ENCODE measurements at places on chromosomes 2 and 18. TPM values are rescaled to one million over a fixed set of nuclear protein-coding genes. Genes with fewer than 3 reads are reported as not detected.
A peak's percentile ranks its signal among the peaks of the same experiment; 100 is the strongest.

DNA sequence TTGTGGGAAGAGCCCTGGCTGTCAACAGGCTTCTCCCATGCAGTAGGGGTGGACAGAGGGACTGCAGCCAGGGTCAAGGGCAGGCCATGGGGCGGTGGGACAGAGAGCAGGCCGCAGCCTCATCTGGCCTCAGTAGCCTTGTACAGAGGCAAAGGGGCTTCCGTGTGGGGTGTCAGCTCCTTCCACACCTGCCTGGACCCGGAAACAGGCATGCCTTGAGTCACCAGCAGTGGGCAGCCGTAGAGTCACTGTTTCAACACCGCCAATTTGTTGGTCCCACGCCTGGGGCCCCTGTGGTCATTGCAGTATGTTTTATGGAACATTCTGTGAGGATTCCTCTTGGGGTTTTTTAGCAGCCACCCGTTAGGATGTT is 173.0 kb downstream of the SMAD7 start:
- DNase-seq: peak; percentile 8

DNA sequence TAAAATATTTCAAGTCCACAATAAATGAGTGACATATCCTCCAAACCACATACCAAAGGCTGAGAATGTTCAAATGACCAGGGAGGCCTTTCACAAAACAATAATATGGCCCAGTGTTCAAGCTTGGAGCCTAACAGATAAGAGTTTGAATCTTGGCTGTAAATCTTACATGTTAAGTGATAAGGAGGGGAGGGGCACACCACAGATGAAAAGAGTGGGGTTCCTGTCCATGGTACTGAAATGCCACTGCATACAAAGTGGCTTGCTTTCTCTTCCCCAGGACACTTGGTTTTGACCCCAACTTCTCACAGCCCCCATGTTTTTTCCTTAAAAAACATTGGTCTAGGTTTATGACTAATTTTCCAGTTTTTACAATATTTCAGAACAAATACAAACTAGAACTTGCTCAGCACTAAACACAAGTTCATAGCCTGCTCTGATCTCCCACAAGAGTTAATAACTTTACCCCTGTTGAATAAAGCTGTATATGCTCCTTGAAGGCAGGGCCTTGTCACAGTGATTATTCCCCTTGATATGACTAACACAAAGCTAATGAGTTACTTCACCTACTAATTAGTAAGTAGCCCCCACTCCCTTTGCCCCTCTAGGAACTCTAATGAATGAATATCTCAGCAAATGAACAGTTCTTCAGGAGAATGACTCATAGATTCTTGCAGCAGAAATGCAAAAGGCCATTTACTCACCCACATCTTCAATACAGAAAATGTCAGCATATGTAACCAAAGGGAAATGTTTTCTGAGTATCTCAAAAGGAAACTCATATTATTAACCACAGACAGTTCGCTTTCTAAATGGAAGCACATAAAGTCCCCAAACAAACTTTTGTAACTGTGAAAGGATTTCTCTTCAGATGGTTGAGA is 142.2 kb downstream of the SATB2 start:
- peak; percentile 6 for DNase-seq

DNA sequence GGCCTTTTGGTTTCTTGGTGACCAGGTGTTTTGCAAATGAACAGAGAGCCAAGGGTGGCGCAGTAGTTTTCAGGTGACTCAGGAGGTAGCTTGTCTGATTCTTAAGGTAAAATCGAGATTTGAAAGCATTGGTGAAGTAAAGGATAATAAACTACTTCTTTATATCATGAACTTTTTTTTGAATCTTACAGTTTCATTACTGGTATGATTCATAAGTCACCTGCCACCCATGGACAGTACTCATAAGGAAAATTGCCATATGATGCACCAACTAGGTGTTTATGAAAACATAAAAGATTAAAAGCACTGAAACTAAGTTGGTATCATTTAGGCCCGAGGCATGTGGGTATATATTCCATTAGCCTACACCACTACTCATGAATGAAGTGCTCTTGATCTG is 84.1 kb upstream of the MGAT5 start:
- peak; percentile 38 for DNase-seq

DNA sequence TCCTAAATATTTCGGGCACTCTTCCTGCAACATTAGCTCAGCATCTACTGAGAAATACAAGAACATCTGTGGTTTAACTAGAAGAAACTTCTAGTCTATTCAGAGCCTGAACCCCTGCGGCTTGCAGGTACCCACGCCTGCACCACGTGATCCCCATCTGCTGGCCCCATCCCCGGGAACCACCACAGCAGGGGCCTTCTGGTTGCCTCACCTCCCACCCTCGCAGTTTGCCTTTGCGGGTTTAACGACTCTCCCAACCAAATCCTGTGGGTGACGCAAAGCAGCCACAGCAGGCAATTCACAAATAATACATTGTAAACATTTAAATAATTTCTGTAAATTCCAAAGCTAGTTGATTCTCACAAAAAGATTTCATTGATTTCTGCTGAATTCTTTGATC is 90.2 kb upstream of the TMEM18 start:
- no peak for DNase-seq

GRCh38 chr2:39119732-39120520 is 925 bp downstream of the SOS1 start:
- DNase-seq: no peak

DNA sequence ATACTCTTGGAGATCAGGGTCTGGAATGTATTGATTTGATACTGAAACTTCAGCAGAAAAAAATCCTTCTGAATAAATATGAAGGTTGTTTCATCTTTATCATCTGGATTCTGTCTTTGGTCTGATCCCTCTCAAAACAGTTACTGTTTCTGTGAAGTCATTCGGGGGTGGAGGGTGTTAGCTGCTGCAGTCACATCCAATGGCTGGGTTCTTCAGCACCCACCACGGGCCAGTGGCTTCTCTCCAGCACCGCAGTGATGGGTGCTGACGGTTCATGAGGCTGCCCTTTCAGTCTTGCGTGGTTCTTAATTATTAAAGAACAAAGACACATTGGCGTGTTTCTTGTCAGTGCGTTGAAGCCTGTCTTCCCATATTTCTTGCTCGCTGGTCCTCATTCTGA is 148.0 kb downstream of the LDLRAD4 start:
- DNase-seq: no peak

- DNase-seq: peak; percentile 68
Measured at GRCh38 chr18:54150226-54150625, 74.2 kb downstream of the MBD2 start.

GRCh38 chr18:48345596-48345995 is 63.6 kb downstream of the ZBTB7C start:
- DNase-seq: peak; percentile 33

DNA sequence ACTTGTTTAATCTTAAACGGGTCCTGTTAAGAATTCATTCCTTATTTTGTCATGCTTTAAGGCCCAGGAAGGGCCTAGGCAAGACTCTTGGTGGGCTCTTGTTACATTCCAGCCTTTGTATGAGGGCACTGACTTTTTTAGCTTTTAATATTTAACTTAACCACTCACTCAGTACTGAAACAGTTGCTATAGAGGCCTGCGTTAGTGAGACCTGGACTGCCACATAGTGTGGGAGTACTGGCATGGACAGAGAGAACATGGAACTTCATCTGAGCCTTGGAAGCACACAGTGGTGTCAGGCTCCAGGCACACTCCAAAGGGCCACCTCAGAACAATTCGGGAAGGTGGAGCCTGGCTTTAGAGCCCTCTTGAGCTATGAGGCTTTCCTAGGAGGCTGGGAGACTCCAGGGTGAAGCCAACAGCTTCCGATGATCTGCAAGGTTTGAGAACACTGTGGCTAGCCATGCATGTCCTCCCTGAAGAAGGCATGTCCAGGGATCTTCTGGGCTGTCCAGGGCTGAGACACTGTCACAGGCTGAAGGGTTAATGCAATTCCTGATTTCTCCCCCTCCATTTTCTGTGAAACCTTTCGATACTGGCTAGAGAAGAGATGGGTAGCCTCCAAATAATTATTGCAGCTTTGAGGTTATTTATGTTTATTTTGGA is 155.4 kb upstream of the ACAA2 start:
- DNase-seq: no peak

- no peak for DNase-seq
Measured at GRCh38 chr18:64331419-64331818, 182.5 kb upstream of the LINC00305 start.

DNA sequence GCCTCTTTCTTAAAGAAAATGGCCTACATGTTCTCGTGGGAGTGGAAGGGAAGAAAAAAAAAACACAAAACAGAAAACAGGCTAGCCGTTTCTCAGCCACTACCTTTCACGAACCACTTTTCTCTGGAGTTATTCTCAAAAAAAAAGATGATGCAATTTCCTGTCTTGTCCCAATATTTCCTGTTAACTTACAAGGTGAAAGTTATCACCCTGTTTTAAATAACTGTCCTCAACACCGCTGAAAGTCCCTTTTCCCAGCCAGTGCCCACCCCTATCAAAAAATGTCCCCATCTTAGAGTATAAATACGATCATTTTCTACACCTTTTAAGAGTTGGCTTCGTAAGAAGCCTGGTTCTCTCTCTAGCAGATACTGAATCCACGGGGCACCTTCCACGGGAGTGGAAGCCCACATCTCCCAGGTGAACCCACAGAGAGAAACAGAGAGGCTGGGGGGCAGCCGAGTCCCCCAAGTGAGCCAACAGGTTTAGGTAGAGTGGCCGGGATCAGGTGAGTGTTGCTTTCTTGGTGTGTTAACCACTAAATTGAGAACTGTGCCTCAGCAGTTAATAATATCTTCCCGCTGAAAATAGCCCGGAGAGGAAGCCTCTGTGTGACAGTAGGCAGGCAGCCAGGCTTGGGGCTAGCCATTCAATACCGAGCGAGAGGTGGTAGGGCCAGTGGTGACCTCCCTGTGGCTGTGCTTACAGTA is 15.9 kb downstream of the SMAD7 start:
- no peak for DNase-seq

DNA sequence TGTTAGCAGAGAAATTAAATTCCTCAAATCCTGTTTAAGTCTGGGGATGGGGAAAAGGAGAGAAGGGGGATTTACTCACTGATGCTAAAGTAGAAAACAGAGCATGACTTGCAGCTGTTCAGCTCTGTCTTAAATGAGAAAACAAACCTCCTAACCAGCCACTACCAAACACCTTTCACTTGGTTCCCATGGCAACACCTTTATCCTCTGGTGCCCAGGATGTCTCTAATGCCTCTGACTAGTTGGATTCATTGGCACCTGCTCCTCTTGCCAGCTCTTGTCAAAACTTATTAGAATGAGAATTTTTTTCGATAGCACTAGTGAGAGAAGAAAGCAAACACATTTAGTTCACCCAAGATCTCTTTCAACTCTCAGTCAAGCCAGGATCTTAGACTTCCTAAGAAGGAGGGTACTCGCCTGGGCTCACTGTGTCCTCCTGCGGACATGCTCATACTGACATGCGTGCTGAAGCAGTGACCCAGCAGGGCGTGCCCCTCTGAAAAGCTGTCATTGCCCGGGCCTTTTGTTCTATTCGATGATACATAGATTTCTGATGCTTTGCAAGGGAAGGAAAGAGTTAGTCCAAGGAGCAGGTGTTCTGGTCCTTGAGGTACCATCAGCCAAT is 656.0 kb upstream of the CELF4 start:
- no peak for DNase-seq

- DNase-seq: no peak
Measured at GRCh38 chr18:70329071-70329470, 40.2 kb downstream of the SOCS6 start.

DNA sequence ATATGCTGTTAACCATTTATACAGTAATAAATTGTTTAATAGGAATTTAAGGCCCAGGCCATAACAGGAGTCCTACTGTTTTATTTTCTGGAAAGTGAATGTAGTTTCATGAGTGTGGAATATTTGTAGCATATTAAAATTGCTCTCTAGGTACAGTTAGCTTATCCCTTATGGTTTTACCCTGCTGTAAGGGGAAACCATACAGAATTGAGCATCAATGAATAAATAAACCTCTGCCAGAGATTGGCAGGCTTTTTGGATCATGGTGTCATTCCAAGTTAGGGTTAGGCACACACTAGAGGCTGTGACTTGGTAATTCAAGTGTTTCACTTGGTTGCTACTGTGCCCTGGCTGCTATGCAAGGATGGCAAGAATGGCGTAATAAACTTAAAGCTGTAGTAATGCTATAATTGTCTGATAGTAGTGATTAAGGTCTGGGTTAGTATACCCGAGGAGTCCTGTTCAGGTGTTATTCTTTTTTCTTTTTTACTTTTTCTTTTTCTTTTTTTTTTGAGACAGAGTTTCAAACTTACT is 30.4 kb downstream of the BMPR2 start:
- DNase-seq: no peak

- DNase-seq: no peak
Measured at GRCh38 chr2:19684516-19684915, 217.3 kb downstream of the TTC32 start.

DNA sequence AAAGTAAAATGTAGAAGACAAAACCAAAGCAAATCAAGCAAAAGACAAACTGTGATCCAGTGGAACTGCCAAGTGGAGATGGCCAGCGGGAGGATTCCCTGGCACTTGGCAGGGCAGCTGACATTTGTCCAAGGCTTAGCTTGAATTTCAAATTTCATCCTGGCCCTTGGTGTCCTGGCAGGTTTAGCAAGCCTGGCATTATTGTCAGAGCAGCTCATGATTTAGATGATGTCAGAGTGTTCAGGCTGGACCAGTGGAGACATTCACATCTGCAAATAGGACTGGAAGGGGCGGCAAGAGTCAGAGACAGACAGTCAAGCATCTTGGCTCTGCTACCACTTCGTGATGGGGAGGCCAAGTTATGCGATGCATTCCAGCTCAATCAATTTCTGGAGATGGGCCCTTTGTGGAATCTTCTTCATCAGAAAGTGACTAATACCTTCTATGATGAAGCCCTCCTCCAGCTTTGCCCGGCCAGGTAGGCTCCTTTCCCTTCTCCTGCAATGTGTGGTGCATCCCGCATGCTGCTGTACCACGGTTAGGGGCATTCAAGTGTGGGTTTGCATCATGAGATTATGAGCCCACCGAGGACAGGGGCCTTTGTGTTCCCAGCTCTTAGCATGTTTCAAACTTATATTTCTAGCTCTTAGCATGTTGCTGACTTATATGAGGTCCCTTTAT is 199.7 kb downstream of the ANKRD30B start:
- no peak for DNase-seq

TXNDC2 gene
- under 0.01 TPM for total RNA-seq

POTEC gene
- under 0.01 TPM for total RNA-seq

SKA1 gene
- 0.26 TPM for total RNA-seq

SULT1C2 gene
- not detected for total RNA-seq

LAMA1 gene
- 1.8 TPM for total RNA-seq

ALPP gene
- total RNA-seq: not detected

GREB1 gene
- total RNA-seq: under 0.01 TPM

TM4SF20 gene
- total RNA-seq: not detected

TGIF1 gene
- total RNA-seq: 198 TPM

NGEF gene
- total RNA-seq: 6.1 TPM
